ENCODE measurements at places on chromosomes 5 and 9.

GRCh38 chr5:116153687-116154174, 68.9 kb downstream of the COMMD10 start:
- no peaks in the 10 kb centered on the region for H3K27me3 ChIP-seq
- H3K27ac ChIP-seq: no peak overlapping the region
- no peak for DNase-seq
- no peaks in the 10 kb centered on the region for H3K36me3 ChIP-seq
- H3K4me1 ChIP-seq: no peaks in the 10 kb centered on the region

DNA sequence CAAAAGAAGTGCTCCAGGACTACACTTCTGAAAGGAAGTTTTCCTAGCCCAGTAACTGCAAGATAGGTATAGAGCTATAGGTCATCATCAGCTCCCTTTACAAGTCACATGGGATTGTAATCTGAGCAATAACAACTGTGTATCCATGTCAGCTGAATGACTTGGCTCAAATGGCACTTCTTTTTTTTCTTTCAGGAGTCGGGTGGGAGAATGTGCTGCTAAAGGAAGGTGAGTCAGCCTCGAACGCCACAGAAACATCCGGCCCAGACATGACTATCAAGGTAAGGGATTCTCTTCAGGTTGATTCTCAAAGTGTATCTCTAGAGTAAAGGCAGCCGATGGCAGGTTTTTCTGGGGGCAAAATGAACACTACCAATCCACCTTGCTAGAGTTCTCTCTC, 192.2 kb downstream of the C9orf152 start:
- no peak overlapping the region for H3K27ac ChIP-seq
- H3K4me1 ChIP-seq: no peaks in the 10 kb centered on the region
- H3K4me3 ChIP-seq: no peak overlapping the region
- H3K36me3 ChIP-seq: no peaks in the 10 kb centered on the region

GRCh38 chr5:56698463-56699381, 116.6 kb upstream of the MAP3K1 start:
- H3K27me3 ChIP-seq: no peaks in the 10 kb centered on the region
- DNase-seq: no peak
- H3K4me1 ChIP-seq: peaks cover 52% of the 10 kb centered on the region
- no peak overlapping the region for H3K4me3 ChIP-seq
- peak overlapping the region; percentile 44 for H3K27ac ChIP-seq
- no peaks in the 10 kb centered on the region for H3K36me3 ChIP-seq

GRCh38 chr9:35689542-35690293, at the start of gene TPM2:
TPM2 (minus strand) TSS chr9:35689925; CDS start chr9:35689817, 108 bp downstream.
- H3K4me1 ChIP-seq: peaks cover 9% of the 10 kb centered on the region
- peak within 1 kb of the TSS; percentile 45 for H3K27ac ChIP-seq
- peak within 1 kb of the TSS; percentile 78 for H3K4me3 ChIP-seq

GRCh38 chr9:1460143-1460769, 410.1 kb downstream of the DMRT2 start:
- H3K27ac ChIP-seq: no peak overlapping the region
- no peak for DNase-seq
- no peaks in the 10 kb centered on the region for H3K4me1 ChIP-seq
- H3K27me3 ChIP-seq: no peaks in the 10 kb centered on the region
- no peaks in the 10 kb centered on the region for H3K36me3 ChIP-seq
- H3K4me3 ChIP-seq: no peak overlapping the region

DNA sequence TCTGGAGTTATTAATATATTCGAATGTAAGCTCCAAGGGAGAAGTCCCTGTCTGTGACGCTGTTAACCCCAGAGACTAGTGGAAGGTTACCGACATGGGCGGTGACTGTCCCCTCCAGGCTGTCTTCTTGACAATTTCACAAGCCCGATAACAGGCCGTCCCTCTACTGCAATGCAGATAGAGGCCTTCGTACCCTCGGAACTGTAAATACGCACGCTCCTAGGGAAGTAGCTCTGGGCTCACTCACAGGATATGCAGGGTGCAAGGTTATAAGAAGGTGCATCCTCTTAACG, 680 bp upstream of the RFK start:
- peaks cover 9% of the 10 kb centered on the region for H3K4me1 ChIP-seq
- H3K4me3 ChIP-seq: peak overlapping the region; percentile 94
- peak overlapping the region; percentile 79 for H3K27ac ChIP-seq
- H3K27me3 ChIP-seq: no peaks in the 10 kb centered on the region

- DNase-seq: no peak
- peaks cover 5% of the 10 kb centered on the region for H3K4me1 ChIP-seq
These were observed 1061.3 kb upstream of the DMAC1 start for GRCh38 chr9:8860925-8861324.

Measured in effector memory CD4-positive, alpha-beta T cell (primary cell).